D341Med (cell line): ENCODE measurements at places on chromosomes 2 and 18.
A peak's percentile ranks its signal among the peaks of the same experiment; 100 is the strongest.

DNA sequence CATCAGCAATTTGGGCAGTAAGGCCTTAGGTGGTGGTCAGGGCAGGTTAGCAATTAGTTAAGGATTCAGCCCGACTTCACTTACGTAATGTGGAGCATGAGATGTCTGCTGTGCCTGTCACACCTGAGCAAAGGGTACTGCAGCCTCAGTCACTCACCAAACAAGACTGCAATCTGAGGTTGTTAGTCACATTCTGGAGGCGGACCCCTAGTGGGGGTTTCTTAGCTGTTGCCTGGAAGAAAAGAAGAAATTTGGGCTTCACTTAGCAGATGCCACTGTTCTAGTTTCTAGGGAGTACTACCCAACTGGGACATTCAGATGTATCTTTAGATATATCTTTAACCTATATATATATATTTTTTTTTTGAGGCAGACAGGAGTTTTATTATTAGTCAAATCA is 529.9 kb downstream of the SLC4A3 start:
- DNase-seq = no peak

- no peak for DNase-seq
Observed at GRCh38 chr2:42450136-42450535, 43.6 kb downstream of the KCNG3 start.

GRCh38 chr2:164948540-164948939 is 6.8 kb downstream of the SLC38A11 start:
- DNase-seq = no peak

DNA sequence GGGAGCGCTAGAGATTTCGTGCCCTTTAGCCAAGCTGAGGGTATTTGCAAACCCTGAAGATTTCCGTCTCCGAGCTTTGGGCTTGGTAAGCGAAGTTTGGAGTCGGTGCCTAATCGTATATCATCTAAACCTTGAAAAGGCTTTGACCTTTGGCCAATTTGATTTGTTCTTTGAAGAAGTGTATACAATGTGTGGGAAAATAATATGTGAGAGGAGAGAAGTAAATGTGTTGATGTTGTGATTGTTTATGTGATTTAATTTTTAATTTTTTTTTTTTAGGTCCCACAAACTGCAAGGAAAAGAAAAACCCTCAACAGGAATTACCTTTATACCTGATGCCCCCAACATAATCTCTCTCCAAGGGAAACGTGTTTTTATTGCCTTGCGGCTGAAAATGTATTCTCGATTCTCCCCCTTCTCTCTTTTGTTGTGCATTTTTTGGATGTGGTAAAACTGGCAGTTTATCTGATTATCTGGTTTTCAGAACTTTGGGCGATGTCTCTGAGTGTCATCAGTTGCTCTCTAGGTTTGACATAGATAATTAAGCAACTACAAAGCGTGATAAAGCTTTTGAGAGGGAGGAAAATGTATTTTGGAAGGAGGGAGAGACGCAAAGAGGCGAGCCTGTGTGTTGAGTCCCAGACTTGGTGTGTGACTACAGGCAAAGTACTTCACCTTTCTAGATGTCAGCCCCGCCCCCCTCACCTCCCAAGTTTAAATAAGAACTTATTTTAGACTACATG is 912 bp upstream of the FBXO11 start:
- DNase-seq = no peak

GRCh38 chr2:41910126-41910525 is 137.7 kb upstream of the PKDCC start:
- no peak for DNase-seq

GRCh38 chr2:175687465-175687864 is 314.6 kb downstream of the LNPK start:
- no peak for DNase-seq

GRCh38 chr18:75003764-75004690 is 204.9 kb downstream of the PTGR3 start:
- no peak for DNase-seq

- no peak for DNase-seq
Observed at GRCh38 chr2:167637741-167638140, 609.7 kb downstream of the STK39 start.

- DNase-seq = no peak
Observed at GRCh38 chr2:238339395-238339780, 19.1 kb downstream of the TRAF3IP1 start.

DNA sequence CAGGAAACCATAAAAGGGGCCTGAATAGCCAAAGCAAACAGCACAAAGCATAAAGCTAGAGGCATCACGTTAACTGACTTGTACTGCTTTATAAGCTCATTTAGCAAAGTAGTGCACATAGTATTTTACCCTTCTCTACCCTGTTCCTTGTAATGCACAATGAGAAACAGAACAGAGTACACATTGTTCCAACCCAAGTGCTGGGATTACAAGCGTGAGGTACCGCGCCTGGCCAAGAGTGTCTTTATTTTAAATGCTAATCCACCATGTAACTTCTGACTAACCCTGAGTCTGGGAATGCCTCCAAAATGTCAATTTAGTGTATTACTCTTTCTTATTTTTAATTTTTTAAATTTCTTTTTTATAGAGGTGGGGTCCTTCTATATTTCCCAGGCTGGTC is 46.4 kb upstream of the STON1 start:
- DNase-seq = no peak

DNA sequence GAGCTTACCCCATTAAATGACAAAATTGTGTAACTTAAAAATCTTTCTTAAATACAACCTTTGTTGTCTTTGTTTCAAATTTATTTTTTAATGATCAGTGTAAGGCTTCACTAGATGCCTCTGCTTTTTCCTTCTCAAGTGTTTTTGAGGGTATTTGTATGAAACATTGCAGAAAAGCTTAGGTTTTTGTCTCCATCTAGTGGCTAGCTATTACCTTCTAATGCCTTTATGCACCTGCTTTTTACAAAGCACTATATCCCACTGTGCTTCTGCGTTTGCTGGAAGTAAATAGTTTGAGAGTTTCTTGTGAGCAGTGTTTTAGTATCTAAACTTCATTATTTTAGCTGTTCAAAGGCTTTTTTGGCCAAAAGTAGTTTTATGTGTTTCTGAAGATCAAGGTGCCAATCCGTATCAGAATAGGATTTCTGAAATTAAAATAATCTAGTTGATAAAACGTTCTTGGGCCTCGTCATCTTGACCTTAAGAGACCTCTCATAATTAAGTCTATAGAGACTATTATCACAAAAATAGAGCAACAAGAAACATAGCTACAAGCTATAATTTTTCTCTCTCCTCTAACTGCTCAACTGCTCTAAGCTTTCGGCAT is 47.0 kb downstream of the IWS1 start:
- peak; percentile 43 for DNase-seq

GRCh38 chr18:75678627-75679026 is 251.1 kb upstream of the SMIM21 start:
- no peak for DNase-seq

DNA sequence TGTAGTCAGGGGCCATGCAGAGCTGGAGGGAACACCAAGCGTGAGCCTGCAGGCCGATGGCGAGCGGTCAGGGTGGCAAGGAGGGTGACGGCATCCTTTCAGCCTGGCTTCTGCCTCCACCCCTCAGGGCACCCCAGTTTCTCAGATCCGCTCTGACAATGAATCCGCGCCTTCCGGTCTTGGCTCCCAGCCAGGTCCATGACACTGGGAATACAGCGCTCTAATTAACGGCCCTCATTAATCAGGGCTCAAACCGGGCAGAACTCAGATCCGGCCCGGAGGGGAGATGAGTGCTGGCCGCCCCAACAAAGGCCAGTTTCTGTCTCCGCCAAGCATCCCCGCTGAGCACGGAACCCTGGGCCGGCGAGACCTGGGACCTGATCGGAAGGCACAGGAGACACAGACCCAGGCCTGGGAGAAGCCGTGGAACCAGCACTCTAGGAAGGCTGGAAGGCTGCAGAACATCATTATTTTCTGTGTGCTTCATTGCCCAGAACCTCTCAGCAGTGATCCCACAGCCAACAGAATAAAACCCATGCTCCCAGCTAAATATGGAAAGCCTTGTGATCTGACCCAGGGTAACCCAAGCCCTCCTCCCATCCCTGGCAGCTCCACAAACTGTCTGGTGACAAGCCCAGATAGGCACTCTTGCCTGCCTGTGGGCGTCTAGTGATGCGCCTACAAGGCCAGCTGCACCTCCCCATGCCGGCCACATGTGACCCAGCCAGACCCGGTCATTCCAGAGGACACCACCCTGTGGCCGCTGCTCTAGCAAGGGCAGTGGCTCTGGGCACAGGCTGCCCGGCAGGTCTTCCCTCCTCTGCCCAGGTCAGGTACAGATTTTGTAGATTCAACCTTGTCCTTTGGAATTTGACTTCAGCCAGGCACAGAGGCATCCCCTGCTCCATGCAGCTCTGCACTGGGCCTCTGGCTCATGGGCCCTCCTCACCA is 438.7 kb upstream of the MYT1L start:
- DNase-seq = no peak

- DNase-seq = no peak
Observed at GRCh38 chr2:72846171-72847095, 20.6 kb upstream of the EXOC6B start.

DNA sequence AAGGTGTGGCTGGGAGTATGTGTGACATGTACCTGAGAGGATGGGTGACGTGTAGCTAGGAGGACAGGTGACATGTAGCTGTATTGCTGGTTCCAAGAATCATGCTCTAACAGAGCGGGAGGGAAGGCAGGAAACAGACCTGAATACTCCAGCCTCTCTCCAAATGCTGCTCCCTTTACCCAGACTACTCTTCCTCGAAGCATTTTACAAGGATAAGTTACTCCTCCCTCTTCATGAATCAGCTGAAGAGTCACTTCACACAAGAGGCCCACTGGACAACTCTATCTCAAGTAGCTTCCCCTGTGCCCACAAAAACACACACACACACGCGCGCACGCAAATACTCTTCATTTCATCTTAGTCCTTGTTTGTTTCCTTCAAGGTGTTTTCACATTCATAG is 52.6 kb upstream of the KIDINS220 start:
- DNase-seq = no peak

DNA sequence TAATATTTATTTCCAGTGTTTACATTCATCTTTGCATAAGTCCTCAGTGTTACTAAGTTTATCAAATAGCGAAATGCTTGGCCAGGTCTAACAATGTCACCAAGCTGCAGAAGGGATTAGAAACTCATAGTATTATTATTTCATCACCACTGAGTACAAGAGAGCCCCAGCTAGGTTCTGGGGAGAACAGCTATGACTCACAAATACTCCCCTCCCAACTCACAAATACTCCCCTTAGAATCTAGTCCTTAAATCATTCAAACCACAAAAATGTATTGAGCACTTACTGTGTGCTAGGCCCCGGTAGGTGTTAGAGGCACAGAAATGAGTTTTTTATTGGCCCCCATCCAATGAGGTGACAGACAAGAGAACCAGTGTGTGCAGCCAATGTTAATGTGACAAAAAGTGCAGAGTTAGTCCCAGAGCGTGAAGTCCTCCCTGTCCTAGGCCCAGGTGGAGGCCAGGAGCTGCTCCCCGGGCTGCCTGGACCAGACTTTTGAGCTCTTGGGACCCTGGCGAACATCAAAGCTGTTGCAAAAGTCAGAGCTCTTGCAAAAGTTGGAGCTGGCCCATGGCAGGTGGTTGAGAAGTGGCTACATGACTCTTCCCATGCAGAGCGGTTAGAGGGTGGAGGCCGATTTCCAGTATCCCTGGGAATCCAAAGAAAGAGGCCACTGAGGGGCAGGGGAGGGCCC is 9.8 kb downstream of the STEAP3 start:
- no peak for DNase-seq

DNA sequence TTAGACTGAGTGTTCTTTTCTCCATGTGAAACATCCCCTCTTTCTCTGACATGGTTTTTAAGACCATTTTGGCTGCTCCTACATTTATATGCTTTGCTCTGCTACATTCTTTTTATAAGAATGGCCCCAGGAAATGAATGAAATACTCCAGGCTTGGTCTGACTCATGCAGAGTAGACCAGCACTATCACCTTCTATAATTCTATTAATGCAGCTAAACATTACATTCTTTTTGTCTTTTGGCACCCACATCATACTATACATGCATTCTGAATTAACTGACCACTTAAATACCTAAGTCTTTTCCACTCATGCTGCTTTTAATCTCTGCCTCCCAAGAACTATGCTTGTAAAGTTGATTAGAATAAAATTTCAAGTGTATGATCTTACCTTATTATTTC is 94.1 kb downstream of the AAK1 start:
- no peak for DNase-seq

DNA sequence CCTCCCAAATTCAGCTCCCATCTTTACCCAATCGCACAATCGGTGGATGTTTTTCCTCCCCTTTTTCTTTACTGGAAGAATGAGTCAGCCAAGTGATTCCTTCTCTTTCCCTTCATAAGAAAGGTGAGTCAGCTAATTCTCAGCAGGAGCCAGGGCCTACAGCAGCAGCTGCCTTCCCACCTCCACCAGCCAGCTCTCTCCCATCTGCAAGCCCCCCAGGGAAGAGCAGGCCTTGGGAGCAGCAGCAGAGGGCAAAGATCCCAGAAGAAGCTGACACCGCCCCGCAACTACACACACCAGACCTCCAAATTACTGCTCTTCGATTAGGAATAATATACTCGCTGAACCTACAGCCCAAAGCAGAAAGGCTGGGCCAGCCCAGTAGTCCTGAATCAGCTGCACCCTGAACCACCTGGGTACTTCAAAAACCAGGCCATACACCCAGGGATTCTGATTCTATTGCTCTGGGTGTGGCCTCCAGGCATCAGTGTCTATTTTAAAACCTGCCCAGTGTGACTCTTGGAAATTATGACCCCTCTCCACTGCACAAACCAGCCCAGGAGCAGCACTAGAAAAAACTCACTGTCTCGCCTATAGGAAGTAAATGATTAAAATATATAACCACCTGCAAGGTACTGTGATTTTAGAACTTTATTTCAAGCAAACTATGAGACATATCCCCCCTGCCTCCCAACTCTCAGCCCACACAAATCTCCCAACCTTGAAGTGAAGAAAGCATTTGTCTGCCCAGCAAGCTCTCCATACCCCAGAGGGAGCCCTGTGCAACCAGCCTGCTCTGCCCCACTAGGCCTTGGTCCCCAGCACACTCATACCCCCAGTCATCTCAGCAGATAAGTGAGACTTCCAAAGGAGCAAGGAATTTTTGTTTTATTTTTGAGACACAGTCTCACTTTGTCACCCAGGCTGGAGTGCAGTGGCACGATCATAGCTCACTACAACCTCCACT is 7.3 kb downstream of the SFXN5 start:
- DNase-seq = no peak

GRCh38 chr2:119710281-119710680 is 31.3 kb downstream of the TMEM177 start:
- DNase-seq = peak; percentile 61

DNA sequence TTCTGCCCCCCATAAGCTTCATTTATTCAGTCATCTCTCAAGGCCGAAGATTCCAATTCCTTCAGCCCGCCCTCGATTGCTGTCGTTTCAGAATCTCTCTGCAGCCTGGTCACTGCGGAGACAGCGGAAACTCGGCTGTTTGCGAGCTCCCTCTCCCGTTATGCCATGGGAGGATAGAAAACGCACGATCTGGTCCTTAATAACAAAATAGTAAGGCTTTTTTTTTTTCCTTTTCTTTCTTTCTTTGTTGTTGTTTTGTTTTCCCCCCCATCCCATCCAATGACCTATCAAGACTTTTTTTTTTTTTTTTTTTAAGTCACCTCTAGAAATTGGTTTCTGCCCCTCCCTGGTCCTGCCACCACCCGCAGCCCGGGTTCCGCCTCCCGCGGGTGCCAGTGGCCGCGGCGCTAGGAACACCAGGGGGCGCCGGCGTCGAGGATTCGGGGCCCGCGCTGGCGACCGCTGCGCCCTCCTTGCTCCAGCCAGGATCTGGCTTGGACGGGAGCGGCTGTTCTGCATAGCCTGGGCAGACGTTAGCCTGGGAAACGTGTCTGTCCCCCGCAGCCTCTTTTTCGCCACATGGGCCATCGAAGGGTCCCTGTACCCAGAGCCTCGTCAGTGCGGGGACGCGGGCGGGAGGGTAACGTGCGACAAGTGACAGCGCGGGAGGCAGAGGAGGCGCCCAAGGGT is 10.1 kb downstream of the CPLX4 start:
- DNase-seq = peak; percentile 97

GRCh38 chr18:51137891-51138290 is 59.6 kb downstream of the MEX3C start:
- no peak for DNase-seq
